Lung (tissue), 17 donors: ENCODE measurements at places on chromosomes 3 and 15. TPM values are rescaled to one million over a fixed set of nuclear protein-coding genes. Genes with fewer than 3 reads are reported as not detected.

- DNase-seq = peak; percentile 94
Observed at GRCh38 chr3:49882166-49882565, 12.5 kb upstream of the CAMKV start.

GRCh38 chr3:116474032-116474780 is 28.9 kb upstream of the LSAMP start:
- DNase-seq = no peak

- no peak for DNase-seq
Observed at GRCh38 chr3:147215660-147216059, 190.7 kb downstream of the ZIC4 start.

DNA sequence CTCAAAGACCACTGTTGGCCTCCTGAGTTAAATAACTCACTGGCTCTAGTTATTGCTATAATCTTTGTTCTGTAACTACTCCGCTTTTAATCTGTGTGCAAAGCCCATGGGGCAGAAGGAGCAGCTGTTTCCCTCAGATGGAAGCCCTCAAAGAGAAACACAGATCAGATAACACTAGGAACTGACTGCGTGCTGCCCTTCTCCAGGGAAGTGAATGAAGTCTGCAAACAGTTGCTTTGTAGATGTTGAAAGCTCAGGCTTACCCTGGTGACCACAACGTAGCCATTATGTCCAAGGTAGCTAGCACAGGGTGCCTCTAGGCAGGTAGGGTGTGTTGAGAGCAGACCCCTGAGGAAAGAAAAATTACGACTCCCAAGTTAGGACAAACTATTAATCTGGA is 152.3 kb upstream of the STAC start:
- no peak for DNase-seq

DNA sequence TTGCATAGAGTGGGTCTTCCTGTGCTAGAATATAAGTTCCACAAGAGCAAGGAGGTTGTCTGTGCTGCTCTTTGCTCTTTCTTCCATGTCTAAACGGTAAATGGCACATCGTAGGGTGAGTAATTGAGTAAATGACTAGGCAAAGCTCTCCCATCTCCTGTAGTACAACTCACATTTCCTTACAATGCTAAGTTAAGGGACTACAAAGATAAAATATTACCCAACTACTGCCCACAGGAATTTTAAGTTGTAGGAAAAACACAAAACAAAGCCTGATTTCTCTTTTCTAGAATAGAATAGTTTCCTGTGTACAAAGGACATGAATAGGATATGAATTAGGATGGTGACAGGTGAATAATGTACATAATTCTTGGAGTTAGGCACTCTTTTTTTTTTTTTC is 19.9 kb upstream of the LRIG1 start:
- no peak for DNase-seq

Gene FOXB1
- not detected for total RNA-seq

Gene ZPLD1
- not detected for total RNA-seq

Gene CILP
- total RNA-seq = 0.97 TPM

Gene MLH1
- total RNA-seq = 35.6 TPM

Gene ACKR4
- total RNA-seq = 2.7 TPM
